ENCODE measurements at places on chromosomes 5 and 9. TPM values are rescaled to one million over a fixed set of nuclear protein-coding genes. Genes with fewer than 3 reads are reported as not detected.
A peak's percentile ranks its signal among the peaks of the same experiment; 100 is the strongest.

- DNase-seq = no peak
Observed at GRCh38 chr9:75910731-75911130, 20.3 kb downstream of the PCSK5 start.

The SHISAL2B gene
- total RNA-seq = not detected

The SVEP1 gene
- total RNA-seq = 0.41 TPM

The RAB3C gene
- total RNA-seq = not detected

DNA sequence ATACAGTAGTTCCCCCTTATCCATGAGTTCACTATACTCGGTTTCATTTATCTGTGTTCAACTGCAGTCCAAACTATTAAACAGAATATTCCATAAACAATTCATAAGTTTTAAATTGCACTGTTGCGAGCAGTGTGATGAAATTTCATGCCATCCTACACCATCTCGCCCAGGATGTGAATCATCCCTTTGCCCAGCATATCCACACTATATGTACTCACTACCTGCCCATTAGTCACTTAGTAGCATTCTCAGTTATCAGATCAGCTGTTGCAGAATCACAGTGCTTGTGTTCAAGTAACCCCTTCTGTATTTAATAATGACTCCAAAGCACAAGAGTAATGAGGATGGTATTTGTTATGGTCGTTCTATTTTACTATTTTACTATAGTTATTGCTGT lies 51.5 kb downstream of the SHOC1 start:
- DNase-seq = peak; percentile 89

DNA sequence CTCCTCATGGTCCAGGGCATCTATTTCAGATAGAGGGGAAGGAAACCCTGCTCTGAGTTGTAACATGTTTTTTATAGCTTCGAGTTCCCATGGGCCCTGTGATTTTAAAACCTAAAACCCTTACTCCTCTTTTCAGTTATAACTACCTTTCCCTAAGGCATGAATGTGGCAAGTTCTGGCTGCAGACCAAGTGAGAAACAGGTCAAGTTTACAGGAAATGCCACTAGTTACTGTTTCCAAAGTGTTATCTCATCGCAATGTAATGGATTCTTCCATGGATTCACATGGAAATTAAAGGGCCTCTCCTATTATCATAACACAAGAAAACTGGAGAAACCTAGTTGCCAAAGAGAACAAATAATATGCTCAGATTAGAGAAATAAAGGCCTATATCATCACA lies 574.5 kb upstream of the GRAMD2B start:
- DNase-seq = peak; percentile 27

DNA sequence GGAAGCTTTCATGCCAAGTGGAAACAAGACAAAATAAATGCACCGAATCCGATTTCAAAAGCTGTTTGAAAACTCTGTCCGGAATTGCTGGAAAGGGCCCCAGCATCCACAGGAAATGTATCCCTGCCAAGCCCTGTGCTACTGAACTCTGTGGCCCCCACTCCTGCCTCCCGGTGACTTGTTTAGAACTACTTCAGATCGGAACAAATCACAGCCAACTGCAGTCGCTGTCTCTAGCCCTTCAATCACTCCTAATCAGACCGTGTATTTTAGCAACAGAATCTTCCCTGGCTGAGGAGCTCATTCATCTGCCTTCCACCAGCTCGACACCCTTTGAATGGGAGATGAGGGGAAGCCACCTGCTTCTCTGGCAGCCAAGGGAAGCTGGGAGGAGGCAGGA lies 94.1 kb downstream of the KCNIP1 start:
- DNase-seq = no peak

- no peak for DNase-seq
Observed at GRCh38 chr5:62190931-62191330, 115.1 kb upstream of the KIF2A start.

DNA sequence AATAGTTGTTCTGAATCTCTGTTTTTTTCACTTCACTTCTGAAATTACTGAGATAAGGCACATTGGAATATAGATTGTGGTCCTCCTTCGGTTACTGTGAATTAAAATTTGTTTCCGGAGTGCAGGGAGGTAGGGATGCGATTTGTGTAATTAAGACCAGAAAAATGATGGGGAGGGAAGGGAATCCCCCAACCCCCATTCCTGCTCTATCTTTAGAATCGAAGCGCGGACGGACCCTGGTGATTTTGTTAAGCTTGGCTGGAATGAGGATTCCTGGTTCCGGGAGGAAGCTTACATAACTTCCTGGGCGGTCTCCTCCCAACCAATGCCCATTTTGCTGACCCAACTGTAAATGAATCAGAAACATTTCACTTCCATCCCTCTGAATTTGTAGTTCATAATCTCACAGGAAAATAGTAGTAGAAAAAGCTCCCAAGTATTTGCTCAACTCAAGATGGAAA lies 220.1 kb upstream of the MSX2 start:
- DNase-seq = peak; percentile 72

DNA sequence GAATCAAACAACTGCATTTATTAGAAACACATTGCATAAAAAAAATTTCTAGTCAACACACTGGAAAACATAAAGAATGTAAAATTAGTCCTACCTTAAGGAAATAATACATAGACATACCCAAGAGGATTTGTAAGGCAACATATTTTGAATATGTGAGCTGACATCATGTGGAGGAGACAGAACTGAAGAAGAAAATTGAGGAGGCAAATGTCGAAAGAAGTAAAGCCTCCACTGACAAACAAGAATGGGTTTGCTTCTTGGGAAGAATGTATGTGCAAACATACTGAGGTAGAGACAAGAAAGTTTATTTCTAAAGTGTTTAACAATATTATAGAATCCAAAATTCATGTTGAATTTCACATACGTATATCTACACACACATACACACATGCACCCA lies 363.0 kb upstream of the PDE4D start:
- DNase-seq = no peak

- peak; percentile 87 for DNase-seq
Observed at GRCh38 chr5:5678909-5679308, 256.4 kb downstream of the ICE1 start.

The MARCOL gene
- not detected for total RNA-seq

The PCDHB15 gene
- total RNA-seq = 2.1 TPM

GRCh38 chr9:93319301-93319991 lies 132.0 kb upstream of the FAM120A start:
- no peak for DNase-seq

- DNase-seq = no peak
Observed at GRCh38 chr5:124576848-124577409, 169.5 kb downstream of the ZNF608 start.

- peak; percentile 31 for DNase-seq
Observed at GRCh38 chr9:95003689-95004410, 277.4 kb downstream of the AOPEP start.

DNA sequence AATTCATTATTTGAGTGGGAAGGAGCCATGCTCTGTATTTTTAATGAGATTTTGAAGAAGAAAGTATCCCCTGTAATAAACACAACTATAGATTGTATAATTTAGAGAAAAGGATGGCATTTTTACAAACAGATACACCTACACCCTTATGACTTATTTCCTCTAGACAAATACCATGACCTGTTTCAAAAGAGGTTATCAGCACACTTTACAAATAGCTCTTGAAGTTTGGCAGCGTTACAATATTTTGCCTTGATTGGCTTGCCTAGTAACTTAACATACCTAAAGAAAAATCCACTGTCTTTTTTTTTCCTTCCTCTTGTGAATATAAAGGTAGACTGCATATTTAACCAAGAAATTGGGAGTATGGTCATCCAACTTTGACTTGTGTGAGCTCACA lies 28.5 kb upstream of the CETN3 start:
- no peak for DNase-seq

GRCh38 chr9:134425812-134426211 lies 99.6 kb downstream of the RXRA start:
- DNase-seq = no peak

The RNF208 gene
- total RNA-seq = 0.31 TPM

The IL5 gene
- total RNA-seq = not detected

GRCh38 chr9:107674721-107675277 lies 185.2 kb upstream of the KLF4 start:
- no peak for DNase-seq

The STING1 gene
- total RNA-seq = 14.2 TPM

DNA sequence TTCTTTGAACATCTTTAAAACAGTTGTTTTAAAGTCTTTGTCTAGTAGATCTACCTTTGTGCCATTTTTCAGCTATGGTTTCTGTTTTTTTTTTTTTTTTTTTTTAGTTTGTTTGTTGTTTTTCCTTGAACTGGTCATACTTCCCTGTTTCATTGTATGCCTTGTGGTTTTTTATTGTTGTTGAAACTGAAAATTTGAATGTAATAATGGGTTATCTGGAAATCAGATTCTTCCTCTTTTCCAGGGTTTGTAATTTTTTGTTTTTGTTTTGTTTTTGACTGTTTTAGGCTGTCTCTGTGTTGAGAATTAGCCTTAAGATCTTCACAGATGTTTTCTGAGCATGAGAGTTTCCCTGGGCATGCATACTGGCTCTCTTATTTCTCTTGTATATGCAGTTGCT lies 269.6 kb upstream of the DAP start:
- no peak for DNase-seq

GRCh38 chr5:119275146-119275545 lies 80.7 kb upstream of the TNFAIP8 start:
- DNase-seq = peak; percentile 28

- DNase-seq = no peak
Observed at GRCh38 chr9:34123682-34124081, 2.8 kb downstream of the DCAF12 start.
